Neural crest cell (in vitro differentiated cells): ENCODE measurements at places on chromosomes 16 and 17. TPM values are rescaled to one million over a fixed set of nuclear protein-coding genes. Genes with fewer than 3 reads are reported as not detected.
A peak's percentile ranks its signal among the peaks of the same experiment; 100 is the strongest.

- DNase-seq: no peak
- H3K27me3 ChIP-seq: peaks cover 17% of the 10 kb centered on the region
- H3K4me3 ChIP-seq: peak overlapping the region; percentile 85
- H3K27ac ChIP-seq: no peak overlapping the region
Observed at GRCh38 chr17:81867991-81868673, 3.0 kb downstream of the ARHGDIA start.

GRCh38 chr17:39702901-39703893 lies 3.3 kb downstream of the ERBB2 start:
- no peaks in the 10 kb centered on the region for H3K27me3 ChIP-seq
- peaks cover 45% of the 10 kb centered on the region for H3K4me1 ChIP-seq

- H3K36me3 ChIP-seq: no peaks in the 10 kb centered on the region
- peaks cover 3% of the 10 kb centered on the region for H3K27me3 ChIP-seq
- no peaks in the 10 kb centered on the region for H3K4me1 ChIP-seq
- DNase-seq: no peak
- no peak overlapping the region for H3K4me3 ChIP-seq
Observed at GRCh38 chr16:65889533-65889966, 476.9 kb upstream of the CDH5 start.

ALOX12B gene
- total RNA-seq: not detected in 2 replicates

DNA sequence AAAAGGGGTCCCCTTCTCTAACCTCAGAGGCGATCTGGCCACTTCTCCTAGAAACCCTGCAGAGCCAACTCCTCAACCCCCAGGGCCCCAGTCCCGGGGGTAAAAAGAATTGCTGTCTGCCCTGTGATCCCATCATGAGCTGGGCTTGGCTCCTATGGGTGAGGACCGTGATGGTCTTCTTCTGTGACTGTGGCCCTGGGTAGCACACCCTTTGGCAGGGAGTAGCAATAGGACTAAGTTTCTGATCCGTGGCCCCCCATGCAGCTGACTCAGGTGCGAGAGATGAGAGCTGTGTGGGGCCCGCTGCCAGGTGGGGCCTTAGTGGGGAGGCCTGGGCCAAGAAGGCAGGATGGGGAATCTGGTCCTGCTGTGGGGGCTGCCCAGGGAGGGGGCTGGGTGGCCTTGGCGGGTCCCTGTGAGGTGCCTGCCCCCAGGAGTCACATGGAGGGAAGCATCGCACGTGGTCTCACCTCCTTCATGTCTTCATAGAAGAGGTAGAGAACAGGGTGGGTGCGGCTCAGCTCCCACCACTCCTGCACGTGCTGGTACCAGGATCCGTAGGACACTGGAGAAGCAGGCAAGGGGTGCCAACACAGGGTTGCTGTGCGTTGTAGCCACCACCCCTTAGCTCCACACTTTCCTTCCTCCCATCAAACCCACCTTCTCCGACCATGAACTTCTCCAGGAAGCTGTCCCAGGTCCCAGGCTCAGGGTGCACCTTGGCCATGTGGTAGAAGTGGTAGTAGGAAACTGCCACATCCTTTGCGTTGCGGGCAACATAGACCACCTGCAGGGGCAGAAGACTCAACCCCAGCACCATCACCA lies 3.3 kb downstream of the SULT1A1 start:
- H3K27me3 ChIP-seq: no peaks in the 10 kb centered on the region
- H3K36me3 ChIP-seq: no peaks in the 10 kb centered on the region

DNA sequence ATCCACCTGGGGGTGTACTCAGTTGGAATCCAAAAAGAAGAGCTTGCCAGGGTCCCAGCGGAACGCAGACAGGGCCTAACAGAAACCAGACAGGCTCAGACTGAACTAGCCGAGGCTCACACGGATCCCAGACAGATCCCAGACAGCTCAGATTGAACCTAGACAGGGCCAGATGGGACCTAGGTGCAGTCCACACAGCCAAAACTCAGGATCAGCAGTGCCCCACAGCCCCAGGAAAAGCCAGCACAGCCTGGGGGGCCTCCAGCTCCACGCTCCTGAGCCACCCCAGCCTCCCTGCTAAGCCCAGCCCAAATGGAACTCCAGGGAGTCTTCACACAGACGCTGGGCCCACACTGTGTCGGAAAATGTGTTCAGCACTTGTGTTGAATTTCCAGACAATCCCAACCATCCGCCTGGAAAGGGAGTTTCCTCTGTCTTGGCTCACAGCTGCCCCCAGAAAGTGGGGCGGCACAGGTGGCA lies 7.5 kb downstream of the STX1B start:
- H3K27me3 ChIP-seq: peaks cover 9% of the 10 kb centered on the region
- H3K4me1 ChIP-seq: peaks cover 9% of the 10 kb centered on the region
- H3K4me3 ChIP-seq: no peak overlapping the region

- no peak overlapping the region for H3K4me3 ChIP-seq
- DNase-seq: no peak
- H3K27ac ChIP-seq: no peak overlapping the region
- no peaks in the 10 kb centered on the region for H3K36me3 ChIP-seq
- peaks cover 7% of the 10 kb centered on the region for H3K4me1 ChIP-seq
Observed at GRCh38 chr17:17419166-17419565, 57.6 kb upstream of the MED9 start.

GRCh38 chr17:80760511-80760911 lies 215.9 kb downstream of the RPTOR start:
- H3K4me3 ChIP-seq: no peak overlapping the region
- peaks cover 7% of the 10 kb centered on the region for H3K4me1 ChIP-seq
- H3K36me3 ChIP-seq: peaks cover 3% of the 10 kb centered on the region
- H3K27ac ChIP-seq: no peak overlapping the region

DNA sequence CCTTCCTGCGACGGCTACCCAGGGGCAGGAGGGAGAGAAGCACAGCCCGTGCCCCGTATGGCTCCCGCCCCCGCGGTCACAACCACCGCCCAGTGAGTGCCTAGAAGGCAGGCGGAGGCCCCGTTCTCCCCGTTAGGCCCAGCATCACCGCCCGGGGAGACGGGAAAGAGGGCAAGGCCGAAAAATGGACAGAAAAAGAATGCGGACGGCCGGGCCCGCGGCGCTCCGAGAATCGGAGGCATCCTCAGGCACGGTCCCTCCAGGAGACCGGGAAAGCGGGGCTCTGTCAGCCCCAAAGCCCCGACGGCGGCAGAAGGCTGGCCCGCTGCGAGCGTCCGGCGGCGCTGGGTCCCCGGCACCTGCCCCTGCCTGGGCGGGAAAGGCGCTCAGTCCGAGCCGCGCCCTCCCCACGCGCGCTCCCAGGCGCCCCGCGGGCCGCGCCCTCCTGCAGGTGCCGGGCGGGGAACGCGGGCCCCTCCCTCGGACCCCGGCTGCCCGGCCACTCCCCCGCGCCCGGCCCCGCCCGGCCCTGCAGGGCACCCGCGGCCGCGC lies 407 bp downstream of the MCRIP1 start:
- H3K27ac ChIP-seq: peak overlapping the region; percentile 57
- no peaks in the 10 kb centered on the region for H3K27me3 ChIP-seq
- peaks cover 3% of the 10 kb centered on the region for H3K36me3 ChIP-seq
- H3K4me1 ChIP-seq: peaks cover 36% of the 10 kb centered on the region

- peaks cover 77% of the 10 kb centered on the region for H3K4me1 ChIP-seq
- H3K36me3 ChIP-seq: peaks cover 3% of the 10 kb centered on the region
- H3K4me3 ChIP-seq: no peak overlapping the region
- no peak for DNase-seq
- H3K27me3 ChIP-seq: peaks cover 11% of the 10 kb centered on the region
Observed at GRCh38 chr17:77456271-77456950, 315.6 kb downstream of the SEC14L1 start.
